ENCODE measurements at places on chromosomes 12 and 14.

DNA sequence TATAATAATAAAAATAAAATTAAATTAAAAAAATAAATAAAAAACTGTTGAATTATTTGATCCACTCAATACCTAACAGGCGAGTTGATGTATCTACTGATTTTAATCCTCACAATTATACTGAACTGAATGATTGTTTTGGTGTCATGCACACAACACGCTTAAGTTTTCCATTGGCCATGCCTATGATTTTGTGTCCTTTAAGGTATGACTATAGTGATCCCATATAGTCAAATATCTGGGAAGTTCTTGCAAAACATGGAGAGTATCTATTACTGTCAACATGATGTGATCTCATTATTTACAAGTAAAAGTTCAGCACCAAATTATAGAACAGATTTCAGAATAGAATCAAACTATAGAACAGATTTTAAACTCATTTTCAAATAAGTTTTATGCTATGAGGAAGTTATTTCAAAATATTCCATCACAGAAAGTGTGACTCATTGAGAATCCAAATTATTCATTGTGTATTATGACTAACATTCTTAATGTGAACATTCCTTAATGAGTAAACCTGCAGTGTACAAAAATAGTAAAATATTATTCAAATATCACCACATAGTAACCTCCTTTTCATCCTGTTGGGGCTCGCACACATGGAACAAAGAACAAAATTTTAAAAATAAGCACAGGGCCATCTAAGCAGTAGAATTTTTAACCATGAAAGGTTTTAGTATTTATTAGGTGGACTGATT is 190.4 kb downstream of the SLC25A21 start:
- DNase-seq: no peak

DNA sequence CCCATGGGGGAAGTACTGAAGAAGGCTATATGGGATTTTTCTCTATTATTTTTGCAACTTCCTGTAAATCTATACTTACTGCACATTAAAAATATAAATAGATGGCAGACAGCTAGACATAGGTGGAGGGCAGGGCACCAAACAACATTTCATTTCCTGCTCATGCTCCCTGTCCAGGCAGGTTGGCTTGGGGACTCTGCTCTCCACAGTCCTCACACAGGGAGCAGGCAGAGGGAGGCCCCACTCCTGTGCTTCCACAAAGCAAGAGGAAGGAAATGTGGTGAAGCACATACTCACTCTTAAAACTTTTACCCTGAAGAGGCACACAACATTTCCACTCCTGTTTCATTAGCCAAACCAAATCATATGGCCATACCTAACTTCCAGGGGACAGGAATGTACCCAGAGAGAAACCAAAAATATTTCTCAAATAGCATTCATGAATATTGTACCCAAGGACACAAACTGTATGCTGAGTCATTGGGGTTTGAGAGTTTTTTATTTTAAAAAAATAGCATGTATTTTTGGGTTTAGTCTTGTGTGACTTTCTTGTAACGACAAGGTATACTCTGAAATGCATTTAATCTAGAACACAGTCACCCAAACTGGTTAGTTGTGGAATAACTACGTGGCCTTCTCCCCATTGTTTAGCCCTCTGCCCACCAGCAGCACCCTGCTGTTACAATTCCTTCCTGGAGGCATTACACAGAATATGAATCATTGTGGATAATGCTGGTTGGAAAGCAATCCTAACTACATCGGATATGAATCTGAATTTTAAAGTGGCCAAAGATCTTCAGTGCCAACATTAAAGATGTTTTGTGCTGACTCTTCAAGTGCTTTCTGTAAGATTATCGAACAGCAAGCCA is 40.9 kb downstream of the RTN1 start:
- no peak for DNase-seq

DNA sequence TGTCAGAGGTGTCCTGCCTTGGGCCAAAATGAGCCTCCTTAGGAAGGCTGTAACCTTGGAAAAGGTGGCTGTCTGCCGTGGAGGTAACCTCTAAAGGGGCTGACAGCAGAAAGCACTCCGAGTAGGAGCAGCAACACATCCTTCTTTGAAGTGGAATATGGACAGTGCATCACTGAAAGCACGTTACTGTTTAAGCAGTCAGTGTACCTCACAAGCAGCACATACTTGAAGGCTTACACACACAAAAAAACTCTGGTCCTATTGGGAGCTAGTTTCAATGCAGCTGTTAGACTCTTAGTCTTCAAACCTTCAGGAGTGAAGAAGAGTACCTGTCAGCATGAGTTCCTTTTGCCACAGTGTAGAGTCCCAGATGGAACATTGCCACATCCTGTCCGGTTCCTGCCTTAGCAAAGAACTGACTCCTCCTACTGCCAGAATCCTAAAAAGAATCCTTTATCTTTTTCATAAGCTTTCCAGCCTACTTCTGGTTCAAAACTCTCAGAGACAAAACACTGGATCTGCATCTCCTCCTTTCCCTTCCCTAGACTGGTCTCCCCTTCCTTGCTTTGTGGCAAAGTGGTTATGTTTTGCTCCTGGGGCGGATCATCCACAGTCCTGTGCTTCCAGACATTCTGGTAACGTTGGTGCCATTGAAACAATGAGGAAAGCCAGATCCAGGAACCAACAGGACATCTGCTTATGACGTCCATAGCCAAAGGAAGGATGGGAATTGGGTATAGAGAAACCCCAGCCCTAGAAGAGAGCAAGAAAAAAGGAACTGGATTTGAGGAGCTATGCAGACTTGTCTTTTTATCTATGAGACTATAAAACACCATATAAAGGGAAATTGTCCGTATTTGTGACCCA is 8.5 kb upstream of the MDM1 start:
- no peak for DNase-seq

- no peak for DNase-seq
Observed at GRCh38 chr12:20492251-20492760, 124.0 kb downstream of the PDE3A start.

DNA sequence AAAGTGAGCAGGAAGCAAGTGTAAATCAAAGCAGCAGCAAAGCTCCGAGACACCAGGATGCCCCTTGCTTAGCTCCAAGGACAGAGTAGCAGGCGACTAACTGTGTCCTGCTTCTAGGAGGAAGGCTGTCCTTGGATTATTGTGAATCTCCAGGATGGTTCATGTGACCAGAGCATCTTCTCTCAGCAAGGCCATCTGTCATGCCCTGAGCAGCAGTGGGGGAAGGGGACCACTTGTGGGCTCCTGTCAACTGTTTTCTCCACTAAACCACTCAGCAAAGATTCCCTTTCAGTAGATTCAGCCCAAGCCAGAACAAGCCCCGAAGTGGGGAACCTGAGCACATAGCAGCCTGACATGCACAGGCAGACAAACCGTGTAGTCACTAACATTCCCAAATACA is 19.4 kb downstream of the MAP3K9 start:
- DNase-seq: no peak

DNA sequence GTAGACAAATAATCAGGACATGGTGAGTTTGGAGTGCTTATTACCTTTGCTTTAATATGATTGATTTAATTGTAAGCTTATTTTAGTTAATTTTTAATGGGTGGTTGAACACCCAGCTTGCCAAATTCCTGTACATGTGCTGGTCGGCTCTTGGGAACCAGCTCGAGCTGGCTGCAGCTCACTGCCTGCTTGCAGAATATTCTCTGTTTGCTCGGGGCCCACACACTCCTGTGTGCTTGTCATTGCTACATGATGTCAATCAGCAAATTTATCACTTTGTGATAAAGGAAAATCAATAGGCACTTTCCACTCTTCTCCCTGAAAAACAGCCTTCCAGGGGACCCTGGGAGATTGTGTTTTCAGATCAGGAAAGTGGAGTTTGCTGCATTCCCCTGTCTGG is 141.1 kb upstream of the LHX5 start:
- DNase-seq: no peak

DNA sequence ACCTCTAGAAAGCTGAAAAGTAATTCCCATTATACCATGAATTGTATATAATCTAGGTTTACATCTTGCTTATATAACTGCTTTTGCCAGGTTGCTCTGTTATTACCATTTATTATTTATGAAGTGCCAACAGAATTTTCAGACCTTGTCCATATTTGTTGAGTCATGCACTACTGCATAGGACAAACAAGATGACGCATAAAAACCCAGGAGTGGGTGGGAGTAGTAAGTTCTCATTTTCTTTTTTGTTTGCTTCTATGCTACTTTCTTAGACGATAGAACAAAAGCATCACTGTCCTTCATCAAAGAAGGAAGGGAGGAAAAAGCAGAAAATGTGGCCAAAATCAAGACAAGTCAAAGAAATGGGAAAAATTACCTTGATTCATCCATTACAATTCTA is 119.0 kb upstream of the RASSF8 start:
- no peak for DNase-seq

- no peak for DNase-seq
Observed at GRCh38 chr12:26492406-26492805, 297.0 kb downstream of the SSPN start.

GRCh38 chr12:101719566-101719965 is 19.7 kb downstream of the SYCP3 start:
- DNase-seq: no peak

- DNase-seq: no peak
Observed at GRCh38 chr12:12819221-12819620, 6.1 kb downstream of the DDX47 start.

DNA sequence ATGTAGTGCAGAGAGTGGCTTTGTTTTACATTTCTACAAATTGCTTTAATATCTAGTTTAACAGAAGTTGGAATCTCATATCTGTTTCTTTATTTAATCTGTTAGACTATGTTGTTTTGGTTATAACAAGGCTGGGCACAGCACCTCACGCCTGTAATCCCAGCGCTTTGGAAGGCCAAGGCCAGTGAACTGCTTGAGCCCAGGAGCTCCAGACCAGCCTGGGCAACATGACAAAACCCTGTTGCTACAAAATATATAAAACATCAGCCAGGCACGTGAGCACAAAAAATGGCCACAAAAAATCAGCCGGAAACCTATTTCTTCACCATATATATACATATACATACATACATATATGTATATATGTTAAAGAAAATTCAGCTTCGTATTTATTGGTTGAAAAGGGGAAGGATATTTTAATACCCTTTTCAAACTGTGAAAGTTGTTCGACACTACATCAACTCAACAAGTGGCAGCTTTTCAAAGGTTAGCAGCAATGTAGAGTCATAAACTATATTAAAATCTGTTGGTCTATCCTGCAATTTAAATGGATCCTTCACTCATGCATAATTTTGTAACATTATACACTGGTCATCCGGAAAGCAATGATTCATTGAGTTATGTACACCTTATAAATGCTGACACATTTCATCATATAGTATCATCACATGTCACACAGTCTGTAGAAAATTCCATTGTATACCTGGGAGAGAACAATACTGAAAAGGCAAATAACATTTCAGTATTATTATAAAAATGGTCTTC is 7.1 kb downstream of the NR2C1 start:
- DNase-seq: no peak
